GM06990 (cell line): ENCODE measurements at places on chromosomes 16 and 17.

- peak; percentile 91 for DNase-seq
Measured at GRCh38 chr16:29807426-29808218, 1.3 kb downstream of the MAZ start.

DNA sequence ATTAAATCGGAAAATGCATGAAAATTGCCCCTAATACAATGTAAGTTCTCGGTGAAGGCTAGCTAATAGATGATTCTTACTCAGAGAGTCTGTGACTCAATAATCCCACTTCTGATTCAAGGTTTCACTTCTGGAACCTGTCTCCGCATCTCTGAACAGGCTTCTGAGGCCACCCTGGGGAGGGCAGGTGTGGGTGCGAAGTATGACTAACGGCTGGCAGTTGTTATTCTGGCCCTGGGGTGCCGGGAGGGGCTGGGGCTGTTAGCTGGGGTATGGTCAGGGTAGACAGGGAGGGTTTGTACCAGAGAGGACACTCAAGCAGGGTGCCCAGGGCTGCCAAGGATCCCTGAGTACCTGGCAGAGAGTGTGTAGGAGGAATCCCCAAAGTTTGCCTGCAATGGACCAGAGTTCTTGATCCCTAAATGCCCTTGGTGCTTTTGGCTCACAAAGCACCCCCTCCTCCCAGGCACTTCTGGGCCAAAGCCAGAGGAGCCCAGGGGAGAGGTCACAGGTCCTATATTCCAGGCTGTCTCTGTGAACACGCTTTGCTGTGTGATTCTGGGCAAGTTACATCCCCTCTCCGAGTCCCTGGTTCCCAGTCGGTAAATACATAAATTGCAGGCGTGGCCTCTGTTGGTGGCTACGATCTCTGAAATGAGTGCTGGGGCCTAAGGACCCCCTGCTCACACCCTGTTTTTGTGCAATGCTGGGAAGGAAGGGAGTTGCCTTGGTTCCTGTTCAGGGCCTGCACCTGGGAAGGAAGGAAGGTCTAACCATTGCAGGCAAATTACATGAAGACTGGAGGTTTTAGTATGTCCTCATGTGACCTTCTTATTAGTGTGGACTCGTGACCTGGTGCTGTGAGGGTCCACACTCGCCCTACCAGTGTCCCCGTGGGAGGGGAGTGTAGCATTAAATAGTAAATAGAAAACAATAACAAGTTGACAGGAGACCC lies 49.9 kb upstream of the CPNE2 start:
- peak; percentile 74 for DNase-seq

GRCh38 chr16:78503602-78504001 lies 404.1 kb downstream of the WWOX start:
- peak; percentile 30 for DNase-seq

DNA sequence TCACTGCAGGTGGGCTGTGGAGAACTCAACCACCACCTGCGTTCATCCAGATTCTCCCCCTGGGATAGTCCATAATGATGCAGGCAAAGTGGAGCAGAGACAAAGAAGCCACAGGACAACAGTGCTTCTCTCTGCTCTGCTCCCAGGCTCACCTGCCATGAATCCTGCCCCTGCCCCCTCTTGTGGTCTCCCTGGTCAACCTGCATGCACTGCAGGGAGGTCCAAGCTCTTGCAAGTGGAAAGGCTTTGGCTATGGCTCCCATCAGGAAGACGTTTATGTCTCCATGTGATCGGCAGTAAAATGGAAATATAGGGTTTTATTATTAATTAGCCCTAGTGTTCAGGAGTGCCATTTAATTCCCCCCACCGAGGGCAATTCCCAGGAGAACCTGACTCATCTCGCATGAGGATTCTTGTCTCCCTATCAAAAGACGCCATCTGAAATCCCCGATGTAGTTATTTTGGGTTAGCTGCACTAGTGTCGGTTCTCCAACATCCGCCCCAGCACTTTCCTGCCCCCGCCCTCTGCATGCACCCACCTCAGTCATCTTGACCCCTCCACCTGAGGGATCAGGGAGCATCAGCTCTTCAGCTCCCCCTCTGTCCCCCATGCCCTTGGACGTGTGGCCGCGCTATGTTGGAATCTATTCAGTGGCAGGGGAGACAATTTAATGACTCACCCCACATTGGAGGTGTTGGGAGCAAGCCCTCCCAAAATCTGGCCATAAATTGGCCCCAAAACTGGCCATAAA lies 91.8 kb downstream of the KCNJ12 start:
- no peak for DNase-seq

DNA sequence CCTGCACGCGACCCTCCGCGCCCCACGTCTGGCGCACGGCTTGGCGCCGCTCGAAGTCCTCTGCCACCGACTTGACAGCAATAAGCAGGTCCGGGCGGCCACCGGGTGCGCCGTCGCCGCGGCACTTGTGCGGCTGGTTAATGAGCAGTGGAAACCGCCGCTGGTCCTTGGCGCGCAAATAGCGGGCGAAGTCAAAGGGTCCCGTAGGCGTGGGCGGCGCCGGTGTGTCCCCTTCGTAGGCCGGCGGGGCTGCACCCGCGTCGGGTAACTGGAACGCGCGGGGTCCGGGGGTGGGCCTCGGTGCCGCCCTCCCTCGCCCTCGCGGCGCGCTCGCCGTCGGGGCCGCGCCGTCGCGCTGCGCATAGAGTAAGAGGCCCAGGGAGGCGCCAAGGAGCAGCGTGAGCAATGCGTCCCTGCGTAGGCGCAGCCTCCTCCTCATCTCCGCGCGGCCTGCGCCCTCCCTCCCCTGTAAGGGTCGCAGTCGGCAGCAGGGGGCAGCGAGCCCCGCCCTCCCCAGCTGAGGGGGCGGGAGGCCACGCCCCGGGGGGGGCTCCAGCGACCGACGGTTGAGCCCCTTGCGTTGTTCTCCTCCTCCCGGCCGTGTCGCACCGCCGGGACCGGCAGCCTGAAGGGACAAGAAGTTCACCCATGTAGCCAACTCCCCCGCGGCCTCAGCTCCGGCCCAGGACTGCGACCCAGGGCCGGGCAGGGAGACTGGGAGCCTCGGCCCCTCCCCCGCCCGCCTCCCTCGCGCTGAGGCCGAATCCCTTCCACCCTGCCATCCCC lies 558 bp downstream of the B3GNT9 start:
- DNase-seq: no peak

- DNase-seq: no peak
Measured at GRCh38 chr17:31314782-31315100, 887 bp upstream of the EVI2B start.

DNA sequence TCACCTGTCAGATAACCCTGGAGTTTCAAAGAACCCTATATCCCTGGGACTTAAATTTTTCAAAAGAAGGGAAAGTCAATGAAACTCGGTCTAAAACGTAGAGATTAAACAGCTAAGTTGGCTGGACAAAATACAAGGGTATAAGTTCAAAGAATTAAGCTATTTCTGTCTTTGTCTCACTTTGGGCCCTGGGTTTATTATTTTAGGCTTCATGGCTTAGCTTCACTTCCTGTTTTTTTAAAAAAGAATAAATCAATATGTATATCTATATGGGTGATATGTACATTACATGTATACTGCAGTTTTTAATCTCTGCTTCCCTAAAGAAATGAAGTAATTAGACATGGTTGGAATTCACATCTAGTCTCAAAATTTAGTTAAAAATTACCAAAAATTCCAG lies 132.3 kb downstream of the TRIM37 start:
- no peak for DNase-seq
